ENCODE measurements at places on chromosomes 3 and 15.

- DNase-seq, result no peak
These were observed 2.0 kb upstream of the TPRG1 start for GRCh38 chr3:189169728-189170127.

DNA sequence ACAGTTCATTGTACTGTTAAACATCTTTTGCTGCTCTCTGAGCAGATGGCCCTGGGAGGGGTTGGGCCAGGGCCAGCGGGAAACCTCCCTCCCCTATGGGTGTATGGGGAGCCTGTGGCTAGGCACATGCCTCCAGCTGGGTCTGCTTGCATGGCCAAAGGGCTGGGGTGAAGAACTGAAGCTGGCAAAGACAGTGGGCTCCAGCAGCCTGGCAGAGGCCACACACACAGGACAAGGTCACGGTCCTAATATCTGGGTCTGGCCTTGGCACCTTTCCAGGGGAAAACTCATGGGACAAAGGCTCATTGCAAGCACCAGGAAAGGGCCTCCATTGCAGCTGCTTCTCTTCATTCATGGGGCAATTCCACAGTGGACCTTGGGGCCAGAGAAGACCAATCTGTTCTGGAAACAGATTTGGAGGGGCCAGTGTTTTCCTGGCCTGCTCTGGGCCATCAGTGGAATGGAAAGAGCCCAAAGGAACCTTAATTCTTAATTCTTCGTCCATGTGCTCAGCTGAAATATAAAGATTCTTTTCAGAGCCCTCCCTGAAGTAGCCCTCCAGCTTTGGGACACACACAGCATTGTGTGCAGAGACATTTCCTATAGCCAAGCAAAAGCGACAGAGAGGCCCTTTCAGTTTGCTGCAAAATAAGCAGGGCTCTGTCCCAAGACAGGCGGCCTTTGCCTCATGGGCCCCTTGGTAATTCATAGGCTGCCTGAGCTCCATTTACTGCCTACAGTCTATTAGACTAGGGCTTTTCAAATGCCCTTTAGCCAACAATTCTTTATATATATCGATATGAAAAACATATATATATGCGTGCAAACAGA, 11.3 kb upstream of the LIMD1 start:
- DNase-seq, result no peak

DNA sequence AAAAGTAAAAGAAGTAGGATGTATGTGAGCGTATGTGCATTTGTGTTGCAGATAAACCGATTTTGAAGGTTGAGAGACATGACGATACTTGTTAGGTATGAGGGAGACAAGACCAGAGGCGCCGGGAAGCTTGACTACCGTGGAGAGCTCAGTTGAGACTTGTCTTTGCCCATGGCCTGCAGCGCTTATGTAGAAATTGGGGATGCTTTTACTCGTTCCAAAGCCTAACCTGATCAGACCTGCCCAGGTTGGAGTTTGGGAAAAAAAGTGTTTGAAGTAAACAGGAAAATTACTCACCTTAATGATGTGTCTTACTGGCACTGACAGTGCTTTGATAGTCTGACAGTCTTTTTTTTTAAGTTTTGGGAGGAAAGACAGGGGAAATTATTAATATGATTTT, 202.8 kb downstream of the TP63 start:
- DNase-seq, result no peak

GRCh38 chr3:43178891-43179366, 73.0 kb upstream of the POMGNT2 start:
- no peak for DNase-seq

GRCh38 chr3:23111286-23111685, 91.8 kb upstream of the UBE2E2 start:
- DNase-seq, result no peak

DNA sequence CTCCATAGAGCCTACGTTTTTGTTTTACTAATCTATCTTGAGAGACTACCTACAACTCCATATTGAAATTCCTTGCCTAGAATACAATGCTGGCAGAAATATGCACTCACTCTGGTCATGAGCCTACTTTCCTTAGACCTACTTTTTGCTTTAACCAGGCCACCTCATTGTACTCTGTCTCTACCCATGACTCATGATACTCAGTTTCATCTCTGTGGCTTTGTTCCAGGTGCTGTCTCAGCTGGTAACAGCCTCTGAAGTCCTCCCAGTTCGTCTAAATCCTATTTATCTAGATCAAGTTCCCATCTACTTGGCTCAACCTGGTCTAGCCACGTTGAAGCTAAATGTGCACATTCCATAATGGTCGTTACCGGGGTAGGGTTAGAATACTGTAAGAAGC, 536.4 kb downstream of the RSL24D1 start:
- no peak for DNase-seq

- no peak for DNase-seq
These were observed 1.6 kb upstream of the SIN3A start for GRCh38 chr15:75452865-75453702.

GRCh38 chr3:77190374-77190773, 150.5 kb downstream of the ROBO2 start:
- no peak for DNase-seq

DNA sequence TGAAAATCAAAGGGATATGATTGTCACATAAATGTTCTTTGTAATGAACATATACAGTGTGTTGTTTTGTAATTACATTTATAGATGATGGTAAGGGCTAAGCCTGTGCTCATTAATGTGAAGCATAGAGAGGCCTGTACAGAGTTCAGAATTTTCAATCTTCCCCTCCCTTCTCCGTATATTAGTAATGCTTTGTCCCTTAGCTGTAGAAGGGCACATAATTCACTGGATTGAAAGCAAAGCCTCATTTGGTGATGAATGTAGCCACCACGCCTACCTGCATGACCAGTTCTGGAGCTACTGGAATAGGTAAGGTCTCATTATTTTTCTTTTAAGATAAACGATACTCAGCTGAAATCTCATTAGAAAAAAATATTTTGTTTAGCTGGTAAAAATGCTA, 130.2 kb downstream of the CDIN1 start:
- DNase-seq, result no peak

DNA sequence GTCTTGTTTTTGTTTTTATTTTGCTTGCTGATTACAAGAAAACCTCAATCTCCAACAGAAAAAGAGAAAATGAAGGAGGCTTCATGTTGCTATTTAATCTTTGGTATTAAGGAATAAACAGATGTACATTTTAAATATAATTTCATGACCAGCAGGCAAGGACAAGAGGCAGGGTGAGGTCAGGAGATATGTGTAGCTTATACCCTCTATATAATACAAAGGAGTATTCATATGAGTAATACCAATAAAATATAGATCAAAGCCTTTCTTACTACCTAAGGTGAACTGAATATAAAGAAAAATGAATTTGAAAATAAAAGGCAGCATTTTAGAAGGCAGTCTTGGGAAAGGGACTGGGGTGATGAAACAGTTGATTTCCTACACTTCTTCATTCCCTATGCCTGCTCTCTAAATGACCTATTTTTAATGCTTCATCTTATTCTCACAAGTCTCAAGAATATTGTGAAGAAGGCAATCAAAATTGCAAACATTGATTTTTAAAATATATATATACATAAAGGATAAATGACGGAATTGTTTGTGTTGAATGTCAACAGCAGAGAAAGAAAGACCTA, 8.6 kb upstream of the CBLB start:
- no peak for DNase-seq

DNA sequence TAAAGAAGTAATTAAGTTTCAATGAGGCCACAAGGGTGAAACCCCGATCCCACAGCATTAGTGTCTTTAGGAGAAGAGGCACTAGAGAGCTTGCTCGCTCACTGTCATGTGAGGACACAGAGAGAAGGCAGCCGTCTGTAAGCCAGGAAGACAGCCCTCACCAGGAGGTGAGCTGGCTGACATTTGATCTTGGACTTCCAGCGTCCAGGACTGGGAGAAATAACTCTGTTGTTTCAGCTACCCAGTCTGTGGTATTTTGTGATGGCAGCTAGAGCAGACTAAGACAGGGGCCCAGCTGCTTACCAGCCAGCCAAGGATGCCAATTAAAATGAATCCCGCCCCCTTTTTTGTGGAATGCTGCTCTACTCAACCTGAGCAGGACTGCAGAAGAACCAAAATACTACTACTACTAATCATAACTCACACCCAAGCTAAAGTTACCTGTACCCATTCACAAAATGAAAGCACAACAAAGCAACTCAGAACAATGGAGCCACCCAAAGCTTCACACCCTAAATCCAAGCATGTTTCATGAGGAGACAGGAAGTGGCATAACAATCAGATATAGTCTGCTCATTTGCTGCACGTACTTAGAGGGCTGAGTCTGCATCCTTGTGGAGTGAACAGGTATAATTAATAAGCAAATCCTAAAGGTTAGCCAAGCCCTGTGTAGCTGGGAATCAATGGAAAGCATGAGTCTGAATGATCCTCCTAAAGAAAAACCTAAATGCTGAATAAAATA, 35.6 kb upstream of the RHCG start:
- DNase-seq, result no peak

- no peak for DNase-seq
These were observed 31.7 kb downstream of the BTLA start for GRCh38 chr3:112467539-112467938.

GRCh38 chr3:11661827-11662226, 18.1 kb upstream of the VGLL4 start:
- no peak for DNase-seq

GRCh38 chr15:48581219-48581618, 64.3 kb downstream of the FBN1 start:
- DNase-seq, result no peak

- DNase-seq, result no peak
These were observed 178.1 kb downstream of the POTEB3 start for GRCh38 chr15:21261965-21262850.

- DNase-seq, result no peak
These were observed 1125.4 kb downstream of the ROBO1 start for GRCh38 chr3:78642226-78643035.

GRCh38 chr3:195731356-195731905, 10.7 kb downstream of the MUC20 start:
- DNase-seq, result no peak

DNA sequence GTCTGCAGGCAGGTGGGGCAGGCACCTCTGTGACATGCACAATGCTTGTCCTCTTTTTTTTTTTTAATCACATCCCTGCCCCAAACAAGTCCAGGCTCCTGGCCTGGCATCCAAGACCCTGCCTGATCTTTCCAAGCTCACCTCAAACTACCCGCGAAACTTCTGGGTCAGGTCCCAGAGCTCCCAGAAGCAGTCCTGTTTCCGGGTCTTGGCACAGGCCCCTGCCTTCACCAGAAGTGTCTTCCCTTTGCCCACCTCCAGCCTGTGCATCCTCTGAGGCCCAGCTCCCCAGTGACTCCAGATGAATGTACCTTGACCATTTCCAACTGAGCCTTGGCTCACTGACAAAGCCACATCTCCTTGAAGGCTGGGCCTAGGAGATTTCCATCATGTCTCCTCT, 23.0 kb downstream of the PLA2G4E start:
- DNase-seq, result no peak

- no peak for DNase-seq
These were observed 5.7 kb upstream of the SUMF1 start for GRCh38 chr3:4472766-4473165.

GRCh38 chr15:31561156-31561555, 234.5 kb downstream of the KLF13 start:
- DNase-seq, result no peak

- DNase-seq, result no peak
These were observed 12.0 kb upstream of the ACAD9 start for GRCh38 chr3:128867200-128868125.

- no peak for DNase-seq
These were observed 155.2 kb upstream of the EOMES start for GRCh38 chr3:27877061-27878013.
